Tibial nerve (tissue), 4 donors: ENCODE measurements at places on chromosomes 12 and 14. TPM values are rescaled to one million over a fixed set of nuclear protein-coding genes. Genes with fewer than 3 reads are reported as not detected.

PLA2G1B gene
- not detected for total RNA-seq

GRCh38 chr12:8989413-8989812 lies at the start of gene KLRG1:
Gene KLRG1, plus strand, starts transcription at chr12:8989546. Its CDS starts 90 bp downstream, at chr12:8989636.
- DNase-seq: no peak
- no peaks in the 10 kb centered on the region for H3K27me3 ChIP-seq
- no peaks in the 10 kb centered on the region for H3K36me3 ChIP-seq
- no peaks in the 10 kb centered on the region for H3K4me1 ChIP-seq
- no peak within 1 kb of the TSS for H3K27ac ChIP-seq
- no peak within 1 kb of the TSS for H3K4me3 ChIP-seq

DNA sequence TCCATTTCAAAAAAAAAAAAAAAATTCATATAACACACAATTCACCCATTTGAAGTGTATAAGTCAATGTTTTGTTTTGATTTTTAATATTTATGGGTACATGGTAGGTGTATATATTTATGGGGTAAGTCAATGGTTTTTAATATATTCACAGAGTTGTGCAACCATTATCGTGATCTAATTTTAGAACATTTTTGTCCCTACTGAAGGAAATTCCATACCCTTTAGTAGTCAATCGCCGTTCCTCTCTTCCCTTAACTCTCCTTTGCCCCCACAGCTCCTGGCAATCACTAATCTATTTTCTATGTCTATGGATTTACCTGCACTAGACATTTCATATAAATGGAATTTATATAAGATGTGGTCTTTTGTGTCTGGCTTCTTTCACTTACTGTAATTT lies 92.8 kb downstream of the TRAFD1 start:
- DNase-seq: no peak
- no peak overlapping the region for H3K4me3 ChIP-seq
- H3K4me1 ChIP-seq: no peaks in the 10 kb centered on the region
- no peaks in the 10 kb centered on the region for H3K27me3 ChIP-seq

- no peak overlapping the region for H3K4me3 ChIP-seq
- H3K27ac ChIP-seq: no peak overlapping the region
- no peaks in the 10 kb centered on the region for H3K36me3 ChIP-seq
- no peak for DNase-seq
- H3K27me3 ChIP-seq: no peaks in the 10 kb centered on the region
Observed at GRCh38 chr14:100765991-100766390, 39.3 kb downstream of the DLK1 start.

TROAP gene
- total RNA-seq: 3.1 TPM

GRCh38 chr12:132071040-132071810 lies 72.9 kb downstream of the DDX51 start:
- peaks cover 16% of the 10 kb centered on the region for H3K36me3 ChIP-seq
- no peaks in the 10 kb centered on the region for H3K4me1 ChIP-seq
- no peak overlapping the region for H3K27ac ChIP-seq

DNA sequence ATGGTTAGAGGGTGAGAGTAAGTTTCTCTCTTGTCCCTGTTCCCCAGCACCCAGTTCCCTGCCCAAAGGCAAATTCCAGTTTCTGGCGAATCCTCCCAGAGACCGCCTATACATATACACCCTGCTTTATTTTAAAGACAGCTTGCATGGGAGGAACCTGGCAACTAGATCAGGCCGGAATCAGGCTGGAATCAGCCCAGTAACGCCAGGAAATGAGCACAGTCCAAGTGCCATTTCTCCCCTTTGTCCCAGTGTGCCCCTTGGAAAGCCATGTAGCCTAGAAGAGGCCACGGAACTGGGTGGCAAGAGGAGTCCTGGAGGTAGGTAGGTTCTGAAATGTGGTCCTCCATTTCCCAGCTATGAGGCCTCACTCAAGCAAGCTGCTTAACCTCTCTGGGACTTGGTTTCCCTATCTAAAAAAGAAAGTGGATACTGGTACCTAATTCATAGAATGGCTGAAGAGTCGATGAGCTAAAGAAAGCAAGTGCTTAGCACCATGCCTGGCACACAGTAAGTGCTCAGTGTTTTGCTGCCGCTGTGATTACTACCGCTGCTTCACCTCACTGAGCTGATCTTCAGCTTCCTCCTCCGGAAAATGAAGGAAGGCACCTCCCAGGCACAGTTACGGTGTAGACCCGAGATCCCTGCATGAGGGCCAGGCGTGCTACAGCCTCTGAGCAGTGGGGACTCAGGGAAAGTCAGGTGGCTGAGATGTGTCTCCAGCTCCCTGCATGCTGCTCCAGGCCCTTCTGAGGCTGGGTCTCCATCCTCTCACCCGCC lies 36.4 kb downstream of the PITPNM2 start:
- H3K27ac ChIP-seq: peak overlapping the region; percentile 76
- DNase-seq: no peak
- peaks cover 58% of the 10 kb centered on the region for H3K4me1 ChIP-seq
- H3K4me3 ChIP-seq: no peak overlapping the region
- no peaks in the 10 kb centered on the region for H3K36me3 ChIP-seq

GRCh38 chr12:93911396-93911795 lies 234.2 kb downstream of the CRADD start:
- H3K4me1 ChIP-seq: no peaks in the 10 kb centered on the region
- no peak for DNase-seq
- H3K27me3 ChIP-seq: no peaks in the 10 kb centered on the region
- H3K27ac ChIP-seq: no peak overlapping the region
- no peaks in the 10 kb centered on the region for H3K36me3 ChIP-seq
- H3K4me3 ChIP-seq: no peak overlapping the region

DNA sequence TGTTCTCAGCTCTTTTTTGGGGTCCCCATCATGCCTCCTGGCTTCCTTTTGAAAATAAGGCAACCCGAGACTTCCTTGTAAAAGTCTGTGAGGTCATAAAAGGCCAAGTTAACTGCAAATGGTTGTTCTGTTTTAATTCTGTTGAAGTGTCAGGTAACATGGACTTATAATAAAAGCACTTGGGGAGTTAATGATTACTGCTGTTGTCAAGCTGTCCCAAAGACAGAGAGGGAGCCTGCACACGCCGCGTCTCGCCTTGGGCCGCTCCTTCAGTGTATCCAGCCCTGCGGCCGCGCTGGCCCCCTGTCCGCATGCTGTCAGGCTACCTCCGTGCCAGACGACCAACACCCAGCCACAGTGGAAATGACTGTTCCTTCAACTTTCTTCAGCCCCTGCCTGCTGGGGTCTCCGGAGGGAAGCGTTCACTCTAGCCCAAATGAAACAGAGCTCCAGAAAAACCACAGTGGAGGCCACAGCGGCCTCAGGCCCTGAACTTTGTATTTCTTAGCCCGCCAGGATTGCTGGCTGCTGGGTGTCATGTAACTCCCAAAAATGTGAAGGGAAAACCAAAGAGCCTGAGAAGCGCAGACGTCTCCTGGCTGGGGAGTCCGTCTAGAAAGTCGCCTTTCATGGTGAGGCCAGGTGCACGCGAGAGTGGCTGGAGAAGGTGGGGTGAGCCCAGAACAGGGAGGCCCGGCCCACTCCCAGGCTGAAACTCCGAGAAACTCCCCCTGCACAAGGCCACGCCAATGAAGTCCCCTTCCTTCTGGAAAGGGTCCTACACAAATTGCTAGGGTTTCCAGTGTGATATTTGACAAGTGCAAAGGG lies 189.1 kb downstream of the ZFP36L1 start:
- peak overlapping the region; percentile 11 for H3K27ac ChIP-seq
- no peaks in the 10 kb centered on the region for H3K36me3 ChIP-seq
- no peaks in the 10 kb centered on the region for H3K27me3 ChIP-seq

PTMS gene
- total RNA-seq: 112 TPM

DNA sequence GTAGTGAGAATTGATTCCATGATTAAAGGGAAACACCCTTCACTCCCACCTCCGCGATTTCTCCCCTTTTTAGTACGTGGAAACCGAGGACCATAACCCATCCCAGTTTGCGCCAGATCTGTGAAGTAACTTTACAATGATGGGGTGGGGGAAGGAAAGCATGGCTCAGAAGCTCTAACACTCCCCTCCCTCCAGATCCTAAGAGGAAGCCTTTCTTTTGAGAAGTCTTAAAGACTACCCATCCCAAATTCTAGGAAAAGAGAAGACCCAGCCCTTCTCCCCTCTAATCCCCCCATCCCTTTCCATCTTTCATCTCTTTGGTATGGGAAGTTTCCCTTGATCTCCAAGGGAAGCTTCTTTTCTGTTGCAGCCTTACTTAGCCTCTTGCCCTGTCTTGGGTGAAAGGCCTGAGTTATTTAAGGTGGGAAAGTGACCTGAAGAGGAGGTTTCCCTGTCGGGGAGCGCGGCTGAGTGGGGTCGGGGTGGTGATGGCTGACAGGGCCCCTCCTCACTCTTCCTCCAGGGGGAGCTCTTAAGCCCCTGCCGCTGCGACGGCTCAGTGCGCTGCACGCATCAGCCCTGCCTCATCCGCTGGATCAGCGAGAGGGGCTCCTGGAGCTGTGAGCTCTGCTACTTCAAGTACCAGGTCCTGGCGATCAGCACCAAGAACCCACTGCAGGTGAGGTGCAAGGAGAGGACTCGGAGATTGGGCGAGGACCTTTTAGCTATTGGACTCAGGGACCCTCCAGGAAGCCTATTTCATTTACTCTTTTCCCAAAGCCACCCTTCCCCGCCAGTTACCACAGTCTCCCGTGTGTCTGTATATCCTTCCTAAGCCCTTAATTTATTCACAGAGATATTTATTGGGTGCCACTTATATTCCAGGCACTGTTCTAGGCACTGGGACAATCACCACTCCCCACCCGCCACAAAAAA lies 1.8 kb downstream of the MARCHF9 start:
- DNase-seq: no peak
- no peaks in the 10 kb centered on the region for H3K4me1 ChIP-seq
- peak overlapping the region; percentile 90 for H3K4me3 ChIP-seq
- no peak overlapping the region for H3K27ac ChIP-seq
- no peaks in the 10 kb centered on the region for H3K36me3 ChIP-seq

GRCh38 chr12:68844318-68844745 lies 36.4 kb downstream of the MDM2 start:
- no peak overlapping the region for H3K27ac ChIP-seq
- no peak for DNase-seq
- H3K27me3 ChIP-seq: no peaks in the 10 kb centered on the region
- peaks cover 55% of the 10 kb centered on the region for H3K36me3 ChIP-seq

- H3K4me1 ChIP-seq: no peaks in the 10 kb centered on the region
- no peak for DNase-seq
- no peak overlapping the region for H3K27ac ChIP-seq
- H3K27me3 ChIP-seq: no peaks in the 10 kb centered on the region
Observed at GRCh38 chr14:54462048-54462447, 20.9 kb upstream of the CNIH1 start.

- no peak overlapping the region for H3K27ac ChIP-seq
- H3K4me1 ChIP-seq: no peaks in the 10 kb centered on the region
- DNase-seq: no peak
- no peaks in the 10 kb centered on the region for H3K36me3 ChIP-seq
Observed at GRCh38 chr14:66652525-66653106, 144.7 kb downstream of the GPHN start.

DNA sequence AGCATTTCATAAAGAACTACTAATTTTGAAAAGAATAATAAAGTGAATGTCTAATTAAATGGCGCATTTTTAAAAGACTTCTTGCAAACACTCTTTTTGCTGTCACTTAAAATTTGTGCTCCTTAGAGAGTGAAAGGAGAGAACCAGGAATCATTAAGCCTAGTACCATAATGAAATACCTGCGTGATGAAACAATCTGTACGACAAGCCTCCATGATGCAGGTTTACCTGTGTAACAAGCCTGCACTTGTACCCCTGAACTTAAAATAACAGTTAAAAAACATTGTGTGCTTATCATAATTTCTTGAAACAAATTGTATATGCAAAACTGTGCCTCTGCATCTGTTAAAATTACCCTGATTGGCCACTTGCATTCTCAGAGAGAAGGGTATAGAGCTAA lies 108.1 kb downstream of the MGAT4C start:
- H3K36me3 ChIP-seq: no peaks in the 10 kb centered on the region
- no peak overlapping the region for H3K27ac ChIP-seq
- no peaks in the 10 kb centered on the region for H3K4me1 ChIP-seq
- H3K4me3 ChIP-seq: no peak overlapping the region
- no peaks in the 10 kb centered on the region for H3K27me3 ChIP-seq

HOXC4 gene
- total RNA-seq: 5.2 TPM

ZNF740 gene
- total RNA-seq: 67.7 TPM

POU6F1 gene
- 27.5 TPM for total RNA-seq

CLEC2D gene
- 11.8 TPM for total RNA-seq

- no peak overlapping the region for H3K4me3 ChIP-seq
- H3K4me1 ChIP-seq: no peaks in the 10 kb centered on the region
- H3K36me3 ChIP-seq: no peaks in the 10 kb centered on the region
Observed at GRCh38 chr12:66550626-66551025, 128.2 kb downstream of the GRIP1 start.

ZNF891 gene
- 5.1 TPM for total RNA-seq

- H3K4me3 ChIP-seq: no peak overlapping the region
- H3K27ac ChIP-seq: no peak overlapping the region
- H3K36me3 ChIP-seq: no peaks in the 10 kb centered on the region
- no peaks in the 10 kb centered on the region for H3K27me3 ChIP-seq
- no peaks in the 10 kb centered on the region for H3K4me1 ChIP-seq
Observed at GRCh38 chr12:118524446-118524845, 148.1 kb downstream of the SUDS3 start.

IL22 gene
- total RNA-seq: not detected

- H3K27me3 ChIP-seq: no peaks in the 10 kb centered on the region
- no peak for DNase-seq
- no peaks in the 10 kb centered on the region for H3K36me3 ChIP-seq
- no peaks in the 10 kb centered on the region for H3K4me1 ChIP-seq
- no peak overlapping the region for H3K4me3 ChIP-seq
Observed at GRCh38 chr14:61125041-61125866, 144.2 kb downstream of the SLC38A6 start.
